Breast epithelium (tissue), 4 donors: ENCODE measurements at places on chromosomes 4 and X. TPM values are rescaled to one million over a fixed set of nuclear protein-coding genes. Genes with fewer than 3 reads are reported as not detected.

DNA sequence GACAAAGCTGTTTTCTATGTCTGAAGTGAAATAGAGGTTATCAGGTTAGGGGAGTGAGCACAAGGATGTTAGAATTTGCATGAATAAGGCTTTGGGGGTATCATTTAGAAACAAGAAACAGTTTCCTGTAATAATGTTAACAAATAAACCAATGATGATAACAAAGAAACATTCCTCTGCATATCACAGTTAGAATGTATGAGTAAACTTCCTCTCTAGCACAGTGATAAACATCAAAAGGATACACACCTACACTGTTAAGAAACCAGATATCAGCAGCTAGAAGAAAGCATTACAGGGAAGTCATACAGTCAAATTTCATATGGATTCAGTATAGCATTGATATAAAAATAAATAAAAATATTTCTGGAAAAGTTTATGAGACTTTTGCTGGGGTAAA, 340.0 kb upstream of the MAGEB16 start:
- H3K36me3 ChIP-seq = no peaks in the 10 kb centered on the region
- H3K27ac ChIP-seq = no peak overlapping the region
- no peaks in the 10 kb centered on the region for H3K4me1 ChIP-seq

The SASH3 gene
- total RNA-seq = 10.0 TPM

DNA sequence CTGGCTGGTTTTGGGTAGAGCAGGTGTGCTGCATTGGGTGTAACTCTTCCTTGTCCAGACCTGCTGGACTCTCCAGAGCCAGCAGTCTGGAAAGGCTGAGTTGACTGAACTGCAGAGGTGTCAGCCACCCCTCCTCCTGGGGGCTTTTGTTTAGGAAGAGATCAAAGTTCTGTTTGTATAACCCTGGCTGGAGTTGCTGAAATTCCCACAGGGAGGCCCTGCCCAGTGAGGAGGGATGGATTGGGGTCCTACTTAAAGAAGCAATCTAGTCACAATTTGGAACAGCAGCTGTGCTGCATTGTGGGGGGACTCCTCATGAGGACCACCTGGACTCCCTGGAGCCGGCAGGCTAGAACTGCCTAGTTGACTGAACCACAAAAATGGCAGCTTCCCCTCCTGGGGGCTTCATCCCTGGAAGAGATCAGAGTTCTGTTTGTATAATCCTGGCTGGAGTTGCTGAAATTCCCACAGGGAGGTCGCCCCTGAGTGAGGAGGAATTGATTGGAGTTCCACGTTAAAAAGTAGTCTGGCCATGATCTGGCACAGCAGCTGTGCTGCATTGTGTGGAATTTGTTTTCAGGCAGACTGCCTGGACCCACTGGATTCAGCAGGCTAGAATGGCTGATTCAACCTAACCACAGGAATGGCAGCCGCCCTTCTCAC, 264.9 kb upstream of the ZC4H2 start:
- no peaks in the 10 kb centered on the region for H3K27me3 ChIP-seq
- no peak for DNase-seq
- H3K4me3 ChIP-seq = no peak overlapping the region
- H3K36me3 ChIP-seq = no peaks in the 10 kb centered on the region
- no peaks in the 10 kb centered on the region for H3K4me1 ChIP-seq
- H3K27ac ChIP-seq = no peak overlapping the region

GRCh38 chr4:57639561-57640382, 529.6 kb upstream of the IGFBP7 start:
- no peaks in the 10 kb centered on the region for H3K36me3 ChIP-seq
- no peak for DNase-seq
- no peak overlapping the region for H3K4me3 ChIP-seq
- no peaks in the 10 kb centered on the region for H3K27me3 ChIP-seq

GRCh38 chrX:13432414-13433297, 112.8 kb upstream of the ATXN3L start:
- DNase-seq = peak; percentile 37
- H3K4me1 ChIP-seq = no peaks in the 10 kb centered on the region
- H3K4me3 ChIP-seq = no peak overlapping the region
- H3K36me3 ChIP-seq = no peaks in the 10 kb centered on the region
- H3K27me3 ChIP-seq = peaks cover 43% of the 10 kb centered on the region

DNA sequence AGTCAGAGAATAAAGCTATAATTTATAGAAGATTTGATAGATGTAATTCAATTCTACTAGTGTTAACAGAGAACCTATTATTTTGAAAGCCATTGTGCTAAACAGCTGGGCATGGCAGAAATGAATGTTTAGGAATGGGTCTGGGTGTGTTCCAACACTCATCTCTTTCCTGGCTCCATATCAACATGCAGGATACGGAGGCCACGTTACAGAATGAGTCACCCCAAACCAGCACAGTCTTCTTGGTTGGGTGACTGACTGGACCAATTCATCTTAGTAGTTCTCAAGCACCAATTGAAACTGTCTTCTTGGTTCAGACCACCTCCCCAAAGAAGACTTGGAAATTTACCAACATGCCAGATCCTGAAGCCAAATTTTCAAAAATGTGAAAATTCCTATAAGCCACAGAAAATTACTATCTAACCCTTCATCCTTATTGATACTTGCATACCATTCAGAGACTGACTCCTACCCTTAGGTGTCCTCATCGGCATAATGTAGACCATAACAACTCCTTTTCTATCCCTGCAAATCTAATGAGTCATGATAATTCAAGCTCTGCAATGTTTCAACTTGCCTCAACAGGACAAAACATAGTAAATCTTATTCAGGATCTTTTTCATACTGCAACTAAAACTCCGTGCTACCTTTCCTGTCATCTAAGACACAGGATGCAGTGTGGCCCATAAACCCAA, 52.0 kb upstream of the ATOH1 start:
- DNase-seq = no peak
- H3K4me3 ChIP-seq = no peak overlapping the region

DNA sequence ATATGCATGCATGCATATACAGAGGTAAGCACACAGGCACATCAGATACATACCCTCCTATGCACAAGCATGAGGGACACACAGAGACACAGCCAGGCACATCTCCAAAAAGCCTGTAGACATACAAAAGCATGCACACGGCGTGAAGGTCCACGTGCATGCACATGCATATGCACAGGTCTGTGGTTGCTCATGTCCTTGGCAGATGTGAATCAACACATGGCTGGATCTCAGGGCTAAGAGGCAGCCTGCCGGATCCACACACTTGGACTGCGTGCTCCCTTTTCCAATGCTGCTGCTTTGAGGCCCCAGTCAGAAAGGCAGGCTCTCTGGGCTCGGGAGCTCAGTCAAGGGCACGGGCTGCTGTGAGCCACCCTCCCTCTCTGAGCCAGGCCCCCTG, 3.6 kb downstream of the STARD8 start:
- H3K27ac ChIP-seq = no peak overlapping the region
- no peak for DNase-seq
- no peak overlapping the region for H3K4me3 ChIP-seq
- H3K36me3 ChIP-seq = no peaks in the 10 kb centered on the region
- no peaks in the 10 kb centered on the region for H3K4me1 ChIP-seq
- H3K27me3 ChIP-seq = no peaks in the 10 kb centered on the region

The SGCB gene
- 24.3 TPM for total RNA-seq

GRCh38 chr4:140252742-140253555, 99.0 kb upstream of the MAML3 start:
- no peaks in the 10 kb centered on the region for H3K36me3 ChIP-seq
- H3K4me3 ChIP-seq = peak overlapping the region; percentile 73
- H3K27ac ChIP-seq = peak overlapping the region; percentile 96
- no peaks in the 10 kb centered on the region for H3K27me3 ChIP-seq
- peak; percentile 58 for DNase-seq

- no peak overlapping the region for H3K4me3 ChIP-seq
- H3K27me3 ChIP-seq = peaks cover 81% of the 10 kb centered on the region
- no peaks in the 10 kb centered on the region for H3K36me3 ChIP-seq
- peaks cover 15% of the 10 kb centered on the region for H3K4me1 ChIP-seq
- DNase-seq = no peak
Measured at GRCh38 chr4:112511093-112511802, 4.7 kb downstream of the NEUROG2 start.

DNA sequence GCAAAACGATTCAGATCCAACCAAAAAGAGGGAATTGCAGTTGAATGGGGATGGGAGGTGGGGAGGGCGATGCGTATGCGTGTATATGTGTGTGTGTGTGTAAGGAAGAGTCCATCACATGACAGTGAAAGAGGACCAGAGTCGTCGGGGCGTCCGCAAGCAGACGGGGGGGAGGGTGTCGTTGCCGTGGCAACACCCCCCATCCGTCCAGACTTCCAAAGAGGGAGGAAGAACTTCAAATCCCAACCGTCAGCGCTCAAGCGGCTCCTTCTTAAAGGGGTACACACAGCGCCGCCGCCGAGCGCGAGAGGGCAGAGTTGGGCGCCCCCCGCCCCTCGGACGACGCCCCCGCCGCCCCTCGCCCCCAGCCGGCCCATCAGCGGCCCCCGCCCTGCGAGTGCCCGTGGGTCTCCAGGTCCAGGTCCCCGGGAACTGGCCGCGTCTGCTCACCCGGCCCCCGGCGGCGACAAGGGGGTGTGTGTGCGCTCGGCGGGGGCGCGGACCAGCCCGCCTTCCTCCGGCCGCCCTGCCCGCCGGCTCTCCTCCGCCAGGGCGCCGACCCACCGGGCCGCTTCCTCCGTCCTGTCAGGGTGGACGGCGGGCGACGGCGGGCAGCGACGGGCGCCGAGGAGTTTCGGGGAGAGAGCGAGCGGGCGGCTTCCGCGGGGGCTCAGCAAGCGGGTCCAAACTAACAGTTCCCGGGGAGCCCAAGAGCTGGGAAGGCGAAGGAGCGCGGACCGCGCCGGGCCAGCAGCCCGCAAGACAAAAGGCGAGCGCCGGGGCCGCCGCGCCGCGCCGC, 685 bp downstream of the LCORL start:
- H3K4me3 ChIP-seq = peak overlapping the region; percentile 89
- DNase-seq = peak; percentile 44
- no peaks in the 10 kb centered on the region for H3K36me3 ChIP-seq
- peak overlapping the region; percentile 96 for H3K27ac ChIP-seq
- no peaks in the 10 kb centered on the region for H3K4me1 ChIP-seq
